Activated naive CD8-positive, alpha-beta T cell treated with anti-CD3 and anti-CD28 coated beads for 36 hours (primary cell): ENCODE measurements at places on chromosomes 5 and 9. TPM values are rescaled to one million over a fixed set of nuclear protein-coding genes. Genes with fewer than 3 reads are reported as not detected.

DNA sequence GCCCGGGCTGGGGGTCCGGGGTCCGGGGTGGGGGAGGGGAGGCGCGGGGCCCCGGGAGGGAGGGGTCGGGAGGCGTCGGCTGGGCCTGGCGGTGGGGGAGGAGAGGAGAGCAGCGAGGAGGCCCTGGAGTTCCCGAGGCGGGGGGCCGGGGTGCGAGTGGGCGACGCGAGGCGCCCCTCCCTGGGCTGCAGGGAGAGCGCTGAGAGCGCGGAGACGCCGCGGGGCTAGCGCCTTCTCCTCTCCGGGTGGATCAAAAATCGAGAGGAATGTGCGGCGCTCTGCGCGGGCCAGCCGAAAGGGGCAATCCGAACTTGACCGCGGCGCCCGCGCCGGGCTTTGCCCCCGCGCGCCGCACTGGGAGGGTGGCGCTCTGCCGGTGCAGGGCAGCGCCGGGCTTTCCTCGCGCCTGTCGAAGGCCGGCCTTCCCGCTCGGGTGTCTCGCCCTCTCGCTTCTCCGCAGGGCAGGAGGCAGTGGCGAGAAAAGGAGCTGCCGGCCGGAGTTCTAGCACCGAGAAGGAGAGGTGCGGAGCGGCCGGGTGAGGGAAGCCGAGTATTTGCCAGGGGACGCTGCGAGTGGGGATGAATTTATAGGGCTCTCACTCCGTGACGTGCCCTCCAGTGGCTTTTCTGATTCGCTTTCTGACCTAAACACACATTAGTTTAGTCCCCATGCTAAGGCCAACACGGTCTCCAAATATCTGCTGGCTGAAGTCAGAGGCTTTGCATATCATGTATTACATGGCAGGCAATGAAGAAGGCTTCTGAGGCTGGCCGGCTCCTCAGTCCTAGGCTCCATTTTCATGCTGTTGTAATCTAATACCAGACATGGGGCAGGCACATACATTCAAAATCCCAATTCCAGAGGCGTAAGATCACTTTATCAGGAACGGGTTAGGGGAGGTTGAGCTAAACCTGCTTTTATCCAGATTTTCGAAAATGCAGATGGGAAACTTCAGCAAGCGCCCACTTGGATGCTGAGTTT lies 503 bp upstream of the GDNF start:
- DNase-seq = no peak

Gene PCDHGB7
- total RNA-seq = not detected

DNA sequence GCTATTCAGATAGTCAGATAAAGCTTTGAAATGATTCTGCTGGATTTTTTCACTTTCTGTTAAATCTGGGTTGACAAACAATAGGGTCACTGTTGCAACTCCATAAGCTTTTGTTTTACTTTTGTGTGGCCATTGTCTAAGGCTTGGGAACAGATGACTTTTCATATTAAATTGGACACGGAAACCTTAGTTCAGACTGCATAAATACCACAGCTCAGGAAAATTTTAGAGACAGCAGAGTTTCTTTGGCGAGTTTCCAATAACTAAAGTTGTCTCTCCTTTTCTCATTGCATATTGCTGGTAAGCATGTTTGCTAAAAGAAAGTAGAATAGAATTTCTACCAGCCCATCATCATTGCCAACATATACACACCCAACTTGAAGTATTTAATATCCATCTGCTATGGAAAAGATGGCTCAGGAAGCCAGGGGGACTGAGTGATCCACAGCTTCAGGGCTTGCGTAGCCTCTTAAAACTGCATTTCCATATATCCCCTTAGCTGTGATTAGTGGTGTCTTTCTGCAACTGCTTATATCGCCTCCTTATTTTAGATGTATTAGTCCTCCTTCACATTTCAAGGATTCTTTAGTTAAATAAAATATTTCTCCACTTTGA lies 168.2 kb downstream of the ARHGAP26 start:
- DNase-seq = no peak

Gene IRX1
- not detected for total RNA-seq

GRCh38 chr9:36902080-36902716 lies 131.9 kb downstream of the PAX5 start:
- no peak for DNase-seq

GRCh38 chr9:135882011-135882410 lies 25.3 kb downstream of the CAMSAP1 start:
- no peak for DNase-seq

Gene DMGDH
- total RNA-seq = not detected

DNA sequence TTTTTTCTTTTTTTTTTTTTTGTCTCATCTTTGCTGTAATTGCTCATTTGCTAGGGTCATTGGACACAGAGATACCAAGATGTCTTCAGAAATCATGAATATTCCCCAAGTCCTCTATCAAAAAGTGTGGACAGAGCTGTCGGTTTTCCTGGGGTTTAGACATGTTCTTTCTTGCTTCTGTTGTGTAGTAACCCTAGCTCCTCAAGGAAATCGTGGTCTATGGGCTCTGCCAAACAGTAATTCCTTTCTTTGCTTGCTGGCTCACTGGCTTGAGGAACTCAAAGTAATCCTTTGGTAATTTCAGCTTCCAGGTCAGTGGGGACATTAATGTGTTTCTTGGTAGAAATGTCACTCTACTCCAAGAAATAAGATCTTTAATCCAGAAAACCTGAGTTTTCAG lies 101.7 kb downstream of the TMC1 start:
- no peak for DNase-seq

GRCh38 chr5:98780390-98780789 lies 6.9 kb downstream of the RGMB start:
- no peak for DNase-seq

Gene BNC2
- total RNA-seq = not detected

DNA sequence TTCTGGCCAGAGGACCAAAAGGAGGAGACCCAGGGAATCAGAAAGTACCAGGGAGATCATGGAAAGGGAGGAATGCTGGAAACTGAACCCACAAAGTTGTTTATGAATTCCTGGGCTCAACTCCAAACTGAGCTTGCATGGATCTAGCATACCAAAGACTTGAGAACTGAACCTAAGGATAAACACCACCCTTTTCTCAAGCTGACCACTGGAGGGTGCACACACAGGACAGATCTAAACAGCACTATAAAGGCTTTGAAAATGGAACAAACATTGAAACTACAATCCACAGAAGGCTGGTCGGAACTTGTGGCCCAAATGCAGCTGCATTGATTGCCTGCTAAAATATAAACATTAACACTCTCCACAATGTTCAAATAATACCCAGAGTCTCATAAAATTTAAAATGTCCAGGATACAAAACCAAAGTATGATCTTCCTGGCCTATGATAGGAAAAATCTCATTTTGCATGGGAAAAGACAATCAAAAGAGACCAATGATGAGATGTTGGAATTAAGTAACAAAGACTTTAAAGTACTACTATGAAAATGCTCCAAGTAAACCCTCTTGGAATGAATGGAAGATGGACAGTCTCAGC lies 15.6 kb upstream of the IRF1 start:
- DNase-seq = peak; percentile 5

DNA sequence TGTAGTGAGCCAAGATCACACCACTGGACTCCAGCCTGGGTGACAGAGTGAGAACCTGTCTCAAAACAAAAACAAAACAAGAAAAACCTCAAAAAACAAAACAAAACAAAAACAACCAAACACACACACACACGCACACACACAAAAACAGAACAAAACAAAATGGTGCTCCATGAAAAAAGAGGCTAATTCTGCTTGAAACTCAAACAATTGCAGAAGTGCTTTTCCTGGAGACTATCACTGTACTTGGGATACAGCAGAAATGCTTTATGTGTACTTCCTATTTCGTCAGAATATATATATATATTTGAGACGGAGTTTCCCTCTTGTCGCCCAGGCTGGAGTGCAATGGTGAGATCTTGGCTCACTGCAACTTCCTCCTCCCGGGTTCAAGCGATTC lies 49.9 kb upstream of the HSPA9 start:
- DNase-seq = no peak

- no peak for DNase-seq
Observed at GRCh38 chr5:58080573-58080972, 379.3 kb downstream of the PLK2 start.

DNA sequence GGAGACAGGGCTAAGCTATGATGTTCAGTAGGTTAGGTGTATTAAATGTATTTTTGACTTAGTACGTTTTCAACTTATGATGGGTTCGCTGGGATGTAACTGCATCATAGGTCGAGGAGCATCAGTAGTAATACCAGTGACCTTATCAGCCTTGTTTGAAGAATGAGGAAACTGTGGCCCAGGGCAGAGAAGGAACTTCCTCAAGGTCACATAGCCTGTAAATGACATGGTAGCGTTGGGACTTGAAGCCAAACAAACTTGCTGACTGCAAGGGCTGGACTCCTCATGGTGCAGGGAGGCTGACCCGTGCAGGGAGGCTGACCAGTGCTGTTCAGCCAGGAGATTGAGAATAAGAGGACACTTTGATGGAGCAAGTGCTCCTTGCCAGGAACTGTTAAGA lies 21.3 kb upstream of the PTPN3 start:
- DNase-seq = no peak

DNA sequence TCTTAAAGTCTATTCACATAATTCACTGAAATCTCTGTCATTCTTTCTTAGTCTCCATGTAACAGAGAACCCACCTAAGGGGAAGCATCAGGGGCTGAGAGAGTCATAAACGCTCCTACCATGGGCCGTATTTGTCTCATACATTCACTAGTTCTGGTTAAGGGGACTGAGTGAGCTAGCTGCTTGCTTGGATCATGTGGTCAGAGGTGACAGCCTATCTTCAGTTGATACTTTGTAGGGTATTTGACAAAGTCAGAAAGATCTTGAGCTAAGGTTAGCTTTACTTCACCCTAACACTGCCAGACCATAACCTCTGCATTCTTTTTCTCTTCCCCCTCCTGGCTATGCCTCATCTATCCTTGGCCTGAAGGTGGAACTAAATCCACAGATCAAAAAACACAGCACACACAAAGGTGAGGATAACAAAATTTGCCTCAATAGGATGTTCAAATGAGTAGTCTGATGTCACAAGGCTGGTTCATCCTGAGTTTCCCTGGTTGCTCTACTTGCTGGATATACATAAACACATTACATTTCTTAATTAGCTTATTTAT lies 66.5 kb downstream of the MARCHF3 start:
- no peak for DNase-seq

GRCh38 chr9:96611302-96611701 lies 8.3 kb downstream of the CDC14B start:
- DNase-seq = no peak

- DNase-seq = peak; percentile 31
Observed at GRCh38 chr9:74942801-74943200, 9.9 kb downstream of the C9orf40 start.

Gene TRIM36
- total RNA-seq = 0.19 TPM

DNA sequence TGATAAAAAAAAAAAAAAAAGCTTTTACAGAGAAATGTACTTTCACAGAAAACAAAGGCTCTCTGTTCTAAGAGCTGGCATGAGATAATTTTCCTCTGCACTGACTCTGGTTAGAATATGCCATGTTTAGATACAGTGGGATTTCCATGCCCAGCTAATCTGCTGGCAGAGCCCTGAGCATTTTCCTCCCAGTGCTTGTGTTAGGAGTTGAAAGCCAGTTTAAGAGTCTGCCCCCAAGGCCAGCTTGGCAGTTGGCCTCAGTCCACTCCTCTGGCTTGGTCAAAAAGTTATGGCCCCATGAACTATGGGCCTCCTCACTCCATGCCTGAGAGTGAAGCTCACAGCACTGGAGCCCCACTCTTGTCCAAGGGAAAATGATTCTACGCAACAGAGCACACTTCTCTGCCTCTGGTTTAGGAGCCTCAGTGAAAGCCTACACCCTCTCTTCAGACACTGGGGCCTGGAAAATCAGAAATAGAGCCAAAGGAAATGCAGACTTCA lies 21.9 kb downstream of the MOCS2 start:
- no peak for DNase-seq

Gene CDK9
- total RNA-seq = 94.2 TPM

DNA sequence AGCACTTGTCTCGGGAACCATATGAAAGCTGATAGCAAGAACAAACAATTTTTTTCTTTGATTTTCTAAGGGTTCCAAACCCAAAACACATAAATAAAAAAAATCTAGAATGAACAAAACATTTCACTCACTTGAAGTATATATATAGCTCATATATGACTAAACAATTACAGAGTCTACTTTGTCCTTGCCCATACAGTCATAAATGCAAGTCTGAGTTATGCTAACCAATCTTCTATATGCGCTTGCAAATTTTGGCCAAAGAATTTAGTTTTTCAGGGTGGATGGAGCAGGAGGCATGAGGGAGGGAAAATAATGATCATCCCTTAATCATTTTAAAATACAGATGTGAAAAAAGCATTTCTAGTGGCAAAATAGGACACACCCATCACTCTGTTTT lies 370.1 kb downstream of the BNC2 start:
- DNase-seq = no peak

- DNase-seq = no peak
Observed at GRCh38 chr5:139708877-139709581, 60.9 kb downstream of the CXXC5 start.

Gene ZFYVE16
- 7.2 TPM for total RNA-seq

DNA sequence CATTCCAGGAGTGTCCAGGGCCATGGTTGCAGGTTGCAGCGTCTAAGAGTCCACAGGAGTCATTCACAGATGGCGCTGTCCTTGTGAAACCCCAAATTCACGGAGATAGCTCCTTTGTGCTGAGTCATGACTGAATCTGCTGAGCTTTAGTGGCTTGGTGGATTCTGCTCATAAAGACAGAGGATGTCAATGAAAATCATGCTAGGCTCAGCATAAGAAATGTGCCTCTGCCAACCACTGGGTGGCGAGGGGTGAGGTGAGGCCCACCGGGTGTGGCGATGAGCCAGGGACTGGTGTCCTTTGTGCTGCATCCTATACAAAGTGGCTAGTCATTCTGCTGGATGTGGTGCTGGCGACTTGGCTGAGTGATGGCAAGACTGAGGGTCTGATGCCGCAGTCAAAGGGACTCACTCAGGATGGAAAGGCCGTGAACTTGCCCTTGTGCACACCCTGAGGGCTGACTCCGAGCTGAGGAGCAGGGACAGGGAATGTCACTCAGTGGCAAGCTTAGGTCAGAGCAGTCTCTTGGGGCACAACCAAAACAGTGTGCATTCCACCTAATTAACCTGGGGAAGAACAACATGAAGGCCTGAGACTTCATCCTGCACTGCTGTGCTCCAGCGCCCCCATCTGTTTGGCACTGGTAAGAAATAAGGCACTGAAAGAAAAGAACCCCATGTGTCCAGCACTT lies 71.5 kb downstream of the DAP start:
- peak; percentile 22 for DNase-seq

GRCh38 chr9:128916204-128916603 lies 4.6 kb upstream of the PHYHD1 start:
- no peak for DNase-seq

DNA sequence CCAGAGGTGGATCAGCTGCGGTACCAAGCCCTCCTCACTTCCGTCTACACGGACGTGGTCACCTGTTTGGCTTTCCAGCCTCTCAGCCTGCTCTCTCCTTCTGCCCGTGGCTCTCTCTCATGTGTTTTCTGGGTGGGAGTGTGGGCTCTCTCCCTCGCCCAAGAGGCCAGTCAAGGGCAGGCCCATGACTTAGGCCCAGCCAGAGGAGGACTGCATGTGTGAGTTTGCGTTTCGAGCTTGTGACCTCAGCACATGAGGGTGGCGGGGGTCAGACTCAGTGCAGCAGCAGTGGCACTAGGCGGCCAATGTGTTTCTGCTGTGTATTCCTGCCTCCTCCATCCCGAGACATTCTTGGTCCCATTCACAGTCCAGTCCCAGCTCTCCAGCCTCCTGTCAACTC lies 82.5 kb upstream of the SMIM23 start:
- DNase-seq = no peak
